ENCODE measurements at places on chromosomes 16 and 17.
A peak's percentile ranks its signal among the peaks of the same experiment; 100 is the strongest.

DNA sequence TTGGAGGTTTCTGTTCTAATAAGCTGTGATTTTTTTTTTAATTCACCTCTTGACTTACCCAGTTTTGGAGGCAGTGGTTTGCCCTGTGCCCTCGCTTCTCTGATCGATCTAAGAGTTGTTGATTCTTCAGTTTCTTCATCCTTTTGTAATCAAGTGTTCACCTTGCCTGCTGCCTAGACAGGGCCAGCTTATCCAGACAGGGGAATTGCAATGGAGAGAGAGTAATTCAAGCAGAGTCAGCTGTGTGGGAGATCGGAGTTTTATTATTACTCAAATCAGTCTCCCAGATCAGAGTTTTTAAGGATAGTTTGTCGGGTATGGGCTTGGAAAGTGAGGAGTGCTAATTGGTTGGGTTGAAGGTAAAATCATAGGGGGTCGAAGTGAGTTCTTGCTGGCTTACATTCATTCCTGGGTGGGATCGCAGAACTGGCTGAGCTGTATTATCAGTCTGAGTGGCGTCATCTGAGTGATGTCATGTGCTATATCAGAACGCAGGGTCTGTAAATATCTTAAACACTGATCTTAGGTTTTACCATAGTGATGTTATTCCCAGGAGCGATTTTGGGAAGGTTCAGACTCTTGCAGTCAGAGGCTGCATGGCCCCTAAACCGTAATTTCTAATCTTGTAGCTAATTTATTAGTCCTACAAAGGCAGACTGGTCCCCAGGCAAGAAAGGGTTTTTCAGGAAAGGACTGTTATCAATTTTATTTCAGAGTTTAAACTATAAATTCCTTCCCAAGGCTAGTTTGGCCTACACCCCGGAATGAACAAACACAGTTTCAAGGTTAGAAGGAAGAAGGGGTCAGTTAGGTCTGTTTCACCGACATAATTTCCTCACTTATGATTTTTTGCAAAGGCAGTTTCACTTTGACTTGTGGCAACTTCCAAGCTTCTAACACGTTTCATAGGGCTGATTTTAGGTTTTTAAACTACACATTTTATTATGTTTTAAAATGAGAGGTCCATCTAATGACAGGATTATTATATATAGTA is 21.5 kb upstream of the KCNJ16 start:
- no peak for DNase-seq

GRCh38 chr17:17080781-17081180 is 38.5 kb downstream of the MPRIP start:
- DNase-seq = no peak

DNA sequence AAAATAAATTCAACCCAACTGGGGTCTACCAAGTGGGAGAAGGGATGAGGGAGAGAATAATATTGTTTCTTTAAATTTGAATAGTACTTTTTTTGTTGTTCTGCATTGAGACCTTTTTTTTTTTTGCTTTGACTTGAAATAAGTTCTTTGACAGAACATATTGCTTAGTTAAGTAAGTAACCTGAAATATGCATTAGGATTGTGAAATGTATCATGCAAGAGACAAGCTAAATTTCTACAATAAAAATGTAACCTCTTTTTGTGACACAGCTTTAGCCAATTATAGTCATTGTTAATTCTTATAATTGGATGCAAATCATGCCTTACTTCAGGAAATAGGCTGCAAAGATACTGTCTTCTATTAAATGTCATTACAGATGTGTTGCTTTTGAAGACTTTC is 150.0 kb upstream of the GOT2 start:
- DNase-seq = no peak

- peak; percentile 73 for DNase-seq
These were observed 5.3 kb upstream of the PPM1D start for GRCh38 chr17:60594734-60595133.

- no peak for DNase-seq
These were observed 107.2 kb downstream of the ANKFN1 start for GRCh38 chr17:56260376-56261002.

GRCh38 chr16:88382491-88383400 is at the start of gene ZNF469:
TSS of gene ZNF469 (plus strand) at chr16:88382959. CDS start at chr16:88427471, 44,512 bp downstream.
- no peak for DNase-seq

- no peak for DNase-seq
These were observed 249.1 kb downstream of the C16orf95 start for GRCh38 chr16:87067836-87068761.

DNA sequence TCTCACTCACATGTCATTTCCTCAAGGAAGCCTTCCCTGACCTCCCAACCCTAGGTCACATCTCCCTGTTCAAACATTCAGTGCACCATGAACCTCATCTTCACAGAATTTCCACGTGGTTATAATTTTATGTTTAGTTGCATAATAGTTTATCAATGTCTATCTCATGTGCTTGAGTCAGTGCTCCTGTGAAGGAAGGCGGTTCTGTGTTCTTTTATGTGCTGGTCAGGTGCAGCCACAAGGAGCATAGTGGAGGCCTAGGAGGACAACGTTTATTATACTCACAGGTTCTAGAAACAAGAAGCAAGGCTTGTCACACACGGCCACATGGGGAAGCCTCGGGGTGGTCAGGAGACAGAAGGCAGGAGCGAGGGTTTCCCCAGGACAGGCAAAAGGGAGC is 34.5 kb upstream of the SCNN1B start:
- no peak for DNase-seq

GRCh38 chr17:73286863-73287296 is 24.9 kb downstream of the CDC42EP4 start:
- no peak for DNase-seq

GRCh38 chr16:17526956-17527937 is 56.5 kb upstream of the XYLT1 start:
- DNase-seq = no peak

GRCh38 chr16:48361012-48361411 is 24.2 kb downstream of the SIAH1 start:
- DNase-seq = no peak

GRCh38 chr16:13672196-13672595 is 247.8 kb upstream of the ERCC4 start:
- DNase-seq = no peak

- no peak for DNase-seq
These were observed 22.0 kb downstream of the C16orf87 start for GRCh38 chr16:46808997-46809396.
